ENCODE measurements at places on chromosomes 7 and 10.

DNA sequence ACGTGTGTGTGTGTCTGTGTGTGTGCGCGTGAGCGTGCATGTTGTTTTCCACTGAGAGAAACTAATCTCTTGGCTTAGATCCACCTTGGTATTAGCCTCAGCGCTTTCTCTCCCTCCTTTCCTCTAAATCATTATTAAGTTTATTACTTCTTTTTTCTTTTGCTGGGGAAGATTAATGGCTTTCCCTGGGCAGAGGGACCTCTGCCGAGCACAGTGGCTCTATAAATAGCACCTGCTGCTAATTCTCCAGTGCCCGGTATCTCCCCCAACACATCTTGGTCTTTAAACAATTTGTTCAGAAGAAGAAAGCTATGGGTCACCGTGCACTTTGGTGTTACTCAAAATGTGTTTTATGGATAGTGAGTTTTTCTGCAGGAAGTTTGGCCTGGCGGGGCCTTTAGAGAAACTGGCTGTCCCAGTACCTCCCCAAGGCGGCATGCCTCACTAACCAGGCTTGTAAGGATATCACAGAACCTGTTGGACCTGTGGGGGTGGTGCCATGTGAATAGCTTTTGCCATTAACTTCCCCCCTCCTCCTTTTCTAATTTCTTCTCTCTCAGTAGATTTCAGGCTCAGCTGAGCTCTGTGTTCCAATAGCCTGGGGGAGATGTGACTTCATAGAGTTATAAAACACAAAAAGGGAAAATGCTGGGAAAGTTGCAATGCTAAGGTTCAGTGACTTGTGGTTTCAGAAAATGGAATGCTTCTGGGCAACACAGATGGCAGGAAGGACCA is 70.1 kb upstream of the RAB11FIP2 start:
- DNase-seq: no peak

- DNase-seq: no peak
These were observed at the start of gene HEPACAM2 for GRCh38 chr7:93226310-93226709. TSS of gene HEPACAM2 (minus strand) at chr7:93226469.

- DNase-seq: no peak
These were observed 84.2 kb upstream of the AGBL3 start for GRCh38 chr7:134902058-134902457.

DNA sequence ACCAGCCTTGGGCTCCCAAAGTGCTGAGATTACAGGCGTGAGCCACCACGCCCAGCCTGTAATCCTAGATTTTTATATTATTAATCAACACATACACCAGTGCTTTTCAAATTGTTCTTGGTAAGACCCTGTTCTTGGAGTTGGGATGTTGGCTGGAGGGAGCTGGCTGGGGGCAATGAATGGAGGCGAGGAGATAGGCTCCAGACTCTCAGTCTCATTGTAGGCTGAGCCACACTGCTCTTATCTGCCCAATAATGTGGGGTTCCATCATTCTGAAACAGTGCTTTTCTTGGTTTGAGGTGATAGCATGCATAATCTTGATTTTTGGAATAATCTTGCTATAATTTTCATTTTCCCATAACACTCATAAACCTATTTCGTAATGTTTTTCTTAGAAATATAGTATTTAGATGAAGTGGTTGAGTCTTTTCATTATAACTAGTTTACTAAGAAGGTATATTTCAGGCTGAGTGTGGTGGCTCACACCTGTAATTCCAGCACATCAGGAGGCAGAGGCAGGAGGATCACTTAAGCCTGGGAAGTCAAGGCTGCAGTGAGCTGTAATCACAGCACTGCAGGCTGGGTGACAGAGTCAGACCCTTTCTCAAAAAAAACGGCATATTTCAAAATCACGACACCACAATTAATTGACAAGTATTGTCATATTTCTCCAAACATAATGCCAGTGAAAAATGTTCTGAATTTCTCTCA is 65.1 kb upstream of the LYZL2 start:
- DNase-seq: no peak

- DNase-seq: no peak
These were observed 31.5 kb upstream of the SLIT1 start for GRCh38 chr10:97217299-97217698.
